Activated CD4-positive, alpha-beta T cell treated with anti-CD3 and anti-CD28 coated beads, Interleukin-2, amount 50 U/mL, for 16 hours (primary cell): ENCODE measurements at places on chromosomes 2 and 18.
A peak's percentile ranks its signal among the peaks of the same experiment; 100 is the strongest.

GRCh38 chr2:180983468-180984242 is 3.2 kb downstream of the UBE2E3 start:
- DNase-seq = peak; percentile 32

DNA sequence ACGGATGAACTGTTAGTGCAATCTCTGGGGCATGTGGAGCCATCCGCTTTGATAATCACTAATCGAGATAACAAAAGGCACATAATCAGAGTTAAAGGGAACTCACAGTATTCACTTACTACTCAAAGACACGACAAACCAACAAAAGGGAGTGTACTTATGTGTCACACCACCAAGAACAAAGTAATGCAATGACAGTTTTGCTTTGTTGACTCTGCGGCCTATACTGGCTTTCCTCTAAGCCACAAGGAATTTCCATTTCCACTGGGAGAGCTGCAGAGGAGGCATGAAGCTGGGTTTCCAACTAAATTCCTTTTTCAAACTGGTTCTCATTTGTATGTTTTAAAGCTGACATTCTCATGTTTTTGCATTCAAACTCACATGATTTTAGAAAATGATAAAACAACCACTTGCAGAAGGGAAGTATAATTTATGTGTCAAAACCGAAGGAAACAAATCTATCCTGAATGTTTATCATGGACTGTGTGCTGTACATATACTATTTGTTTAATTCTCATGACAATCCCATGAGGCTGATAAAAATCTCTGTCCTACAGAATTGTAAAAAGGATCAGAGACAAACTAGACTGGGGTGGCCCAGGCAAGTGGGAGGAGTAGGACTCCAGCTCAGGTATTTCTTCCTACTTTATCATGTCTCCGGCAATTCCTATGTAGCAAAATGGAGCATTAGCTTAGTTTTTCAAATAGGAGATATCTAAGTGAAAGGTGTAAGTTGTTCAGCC is 149.6 kb upstream of the SMAD7 start:
- no peak for DNase-seq

- no peak for DNase-seq
These were observed 149.0 kb downstream of the IKZF2 start for GRCh38 chr2:213002383-213002782.

DNA sequence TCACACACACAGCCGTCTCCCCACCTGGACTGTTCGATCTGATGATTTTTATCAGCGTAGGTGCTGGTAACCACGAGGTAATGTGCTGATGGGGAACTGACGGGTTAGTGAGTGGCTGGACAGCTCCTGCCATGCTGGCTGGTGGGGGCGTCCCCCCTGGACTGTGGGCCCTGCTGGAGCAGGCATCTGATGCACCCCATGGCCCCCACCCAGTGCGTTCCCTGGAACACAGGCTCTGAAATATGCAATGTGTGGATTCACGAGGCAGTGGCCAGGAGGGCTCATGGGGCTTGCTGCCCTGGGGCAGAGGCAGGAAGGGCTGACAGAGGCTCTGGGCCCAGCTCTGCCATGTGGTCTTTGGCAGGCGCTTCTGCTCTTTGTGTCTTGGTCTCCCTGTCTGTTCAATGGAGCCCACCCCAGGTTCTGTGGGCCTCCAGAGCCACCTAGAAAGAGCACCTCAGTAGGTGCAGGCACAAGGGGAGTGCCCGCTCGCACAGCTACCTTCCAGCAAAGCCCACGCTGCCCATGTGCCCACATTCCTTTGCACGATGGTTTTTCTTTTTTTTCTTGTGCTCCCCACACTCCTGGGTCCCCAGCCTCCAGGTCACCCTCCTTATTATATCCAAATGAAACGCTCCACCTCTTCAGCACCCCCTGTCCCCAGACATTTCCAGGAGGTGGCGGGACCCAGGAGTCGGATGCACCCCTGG is 10.3 kb upstream of the PXDN start:
- DNase-seq = no peak

GRCh38 chr2:160635488-160635887 is 141.9 kb upstream of the RBMS1 start:
- no peak for DNase-seq

- peak; percentile 73 for DNase-seq
These were observed 13.8 kb downstream of the FOSL2 start for GRCh38 chr2:28406276-28407096.

GRCh38 chr2:18860179-18860578 is 270.8 kb upstream of the NT5C1B start:
- no peak for DNase-seq

- DNase-seq = no peak
These were observed 62.9 kb downstream of the EIF2AK3 start for GRCh38 chr2:88564402-88564801.

- no peak for DNase-seq
These were observed 20.2 kb downstream of the CHRNA1 start for GRCh38 chr2:174744111-174744510.

- no peak for DNase-seq
These were observed 131.0 kb upstream of the ARL5A start for GRCh38 chr2:151959238-151959637.

- no peak for DNase-seq
These were observed 1.7 kb downstream of the APOB start for GRCh38 chr2:21041943-21042707.

- no peak for DNase-seq
These were observed 230.9 kb upstream of the ZSWIM2 start for GRCh38 chr2:187079901-187080300.

DNA sequence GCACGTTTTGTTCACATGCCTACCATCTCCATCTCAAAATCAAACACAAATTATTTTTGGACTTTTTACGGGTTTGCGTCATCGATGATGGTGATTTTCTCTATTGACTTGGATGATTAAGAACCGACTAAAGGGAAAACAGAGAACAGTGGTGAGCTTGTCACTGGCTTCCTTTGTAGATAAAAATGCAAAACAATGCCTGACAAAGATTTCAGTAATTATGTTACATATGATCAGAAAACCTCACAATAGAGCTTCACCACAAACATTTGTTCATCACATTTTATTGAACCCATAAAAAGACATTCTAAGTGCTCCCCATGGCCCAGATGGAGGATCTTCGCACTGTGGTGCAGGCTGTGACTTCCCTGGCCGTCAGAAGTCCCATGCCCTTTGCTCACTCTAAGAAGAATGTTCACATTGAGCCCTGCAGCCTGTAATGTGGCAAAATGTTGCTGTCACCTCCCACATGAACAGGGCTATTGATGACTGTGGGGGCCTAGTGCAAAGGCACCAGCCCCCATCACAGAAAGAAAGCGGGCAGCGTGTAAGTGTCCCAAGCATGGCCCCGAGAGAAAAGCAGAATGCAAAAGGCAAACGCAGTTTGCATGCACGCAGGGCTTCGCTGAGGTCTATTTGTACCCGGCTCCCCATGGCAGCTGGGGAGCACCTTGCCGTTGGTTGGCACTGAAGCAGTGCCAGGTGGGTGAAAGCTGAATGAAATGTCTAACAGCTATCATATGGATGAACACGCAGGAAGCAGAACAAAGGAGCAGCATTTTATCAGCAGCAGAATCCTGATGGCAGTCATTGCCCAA is 60.6 kb downstream of the BCL2 start:
- no peak for DNase-seq

DNA sequence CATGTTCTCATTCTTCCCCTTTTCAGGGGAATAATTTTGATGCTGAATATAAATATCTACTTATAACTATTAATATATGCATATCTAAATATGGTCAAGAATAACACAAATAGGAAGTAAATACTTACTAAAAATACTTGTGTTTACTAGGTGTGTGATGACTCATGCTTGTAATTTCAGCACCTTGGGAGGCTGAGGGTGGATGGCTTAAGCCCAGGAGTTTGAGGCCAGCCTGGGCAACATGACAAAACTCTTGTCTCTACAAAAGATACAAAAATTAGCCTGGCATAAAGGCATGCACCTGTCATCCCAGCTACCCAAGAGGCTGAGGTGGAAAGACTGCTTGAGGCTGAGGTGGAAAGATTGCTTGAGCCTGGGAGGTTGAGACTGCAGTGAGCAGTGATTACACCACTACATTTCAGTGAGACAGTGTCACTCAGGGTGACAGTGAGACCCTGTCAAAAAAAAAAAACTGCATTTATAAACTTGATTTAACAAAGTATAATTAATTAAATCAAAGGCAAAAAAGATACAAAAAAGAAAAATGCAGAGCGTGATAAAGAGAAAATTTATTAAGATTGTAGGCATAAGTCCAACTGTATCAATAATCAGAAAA is 703.1 kb upstream of the VRK2 start:
- no peak for DNase-seq

DNA sequence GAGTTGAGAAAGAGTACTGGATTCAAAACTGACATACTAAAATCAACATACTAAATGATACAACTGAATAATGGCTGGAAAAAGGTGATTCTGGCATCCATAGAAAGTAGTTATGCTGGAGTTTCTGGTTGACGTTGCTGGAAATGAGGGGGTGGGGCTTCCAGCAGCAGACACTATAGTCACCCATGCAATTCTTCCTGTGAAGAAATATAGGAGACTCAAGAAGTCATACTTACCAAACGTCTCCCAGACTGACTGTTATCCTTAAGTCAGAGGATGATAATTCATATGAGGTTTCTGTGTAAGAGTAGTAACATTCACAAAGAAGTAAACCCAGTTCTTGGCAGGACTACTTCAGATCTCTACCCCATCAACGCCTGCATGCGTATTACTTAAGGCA is 23.6 kb downstream of the DTNB start:
- DNase-seq = no peak

DNA sequence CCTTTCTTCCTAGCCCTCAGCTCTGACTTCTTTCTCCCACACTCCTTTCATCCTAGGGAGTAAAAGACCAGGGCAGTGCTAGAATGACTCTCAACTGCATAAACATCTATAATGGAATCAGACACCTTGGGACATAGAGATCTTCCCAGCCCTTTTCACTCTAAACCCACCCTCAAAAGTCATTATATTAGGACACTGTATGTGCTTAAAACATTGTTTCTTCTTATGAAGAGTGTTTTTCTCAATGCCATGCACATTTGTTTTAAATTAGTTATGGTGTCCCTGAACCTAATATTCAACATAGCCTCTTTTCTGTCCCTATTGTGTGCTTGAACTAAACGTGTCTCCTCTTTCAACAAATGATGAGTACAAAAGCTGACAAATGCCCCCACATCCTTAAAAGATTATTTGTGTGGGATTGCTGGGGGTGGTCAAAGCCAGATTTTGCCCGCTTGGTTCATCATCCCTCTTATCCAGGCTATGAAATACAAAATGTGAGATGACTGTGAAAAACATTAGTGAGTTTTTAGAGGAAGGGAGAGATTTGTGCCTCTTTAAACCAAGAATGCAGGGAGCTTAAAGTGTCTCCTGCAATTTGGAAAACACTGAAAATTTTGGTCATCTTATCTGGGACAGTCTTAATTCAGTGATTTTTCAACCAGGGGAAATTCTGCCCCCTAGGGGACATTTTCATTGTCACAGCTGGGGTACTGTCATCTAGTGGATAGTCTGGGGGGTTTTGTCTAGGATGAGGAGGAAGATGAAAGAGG is 29.0 kb downstream of the SERPINB5 start:
- peak; percentile 33 for DNase-seq

DNA sequence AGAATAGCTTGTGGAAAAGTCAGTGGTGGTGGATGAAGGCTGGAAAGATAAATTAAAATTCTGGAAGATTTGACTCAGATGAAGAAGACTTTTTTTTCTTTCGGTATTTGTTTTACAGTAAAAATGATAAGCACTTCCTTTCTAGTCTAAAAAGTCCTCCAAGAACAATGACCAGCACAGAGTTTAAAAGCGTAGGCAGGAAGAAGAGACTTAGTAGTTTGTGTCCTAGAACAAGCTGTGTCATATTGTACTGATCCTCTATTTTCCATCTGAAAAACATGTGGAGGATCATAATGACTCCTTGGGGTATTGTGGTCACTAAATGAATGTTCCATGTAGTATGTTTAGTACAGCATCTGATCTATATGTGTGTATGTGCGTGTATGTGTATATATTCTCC is 132.4 kb upstream of the FSHR start:
- DNase-seq = no peak

DNA sequence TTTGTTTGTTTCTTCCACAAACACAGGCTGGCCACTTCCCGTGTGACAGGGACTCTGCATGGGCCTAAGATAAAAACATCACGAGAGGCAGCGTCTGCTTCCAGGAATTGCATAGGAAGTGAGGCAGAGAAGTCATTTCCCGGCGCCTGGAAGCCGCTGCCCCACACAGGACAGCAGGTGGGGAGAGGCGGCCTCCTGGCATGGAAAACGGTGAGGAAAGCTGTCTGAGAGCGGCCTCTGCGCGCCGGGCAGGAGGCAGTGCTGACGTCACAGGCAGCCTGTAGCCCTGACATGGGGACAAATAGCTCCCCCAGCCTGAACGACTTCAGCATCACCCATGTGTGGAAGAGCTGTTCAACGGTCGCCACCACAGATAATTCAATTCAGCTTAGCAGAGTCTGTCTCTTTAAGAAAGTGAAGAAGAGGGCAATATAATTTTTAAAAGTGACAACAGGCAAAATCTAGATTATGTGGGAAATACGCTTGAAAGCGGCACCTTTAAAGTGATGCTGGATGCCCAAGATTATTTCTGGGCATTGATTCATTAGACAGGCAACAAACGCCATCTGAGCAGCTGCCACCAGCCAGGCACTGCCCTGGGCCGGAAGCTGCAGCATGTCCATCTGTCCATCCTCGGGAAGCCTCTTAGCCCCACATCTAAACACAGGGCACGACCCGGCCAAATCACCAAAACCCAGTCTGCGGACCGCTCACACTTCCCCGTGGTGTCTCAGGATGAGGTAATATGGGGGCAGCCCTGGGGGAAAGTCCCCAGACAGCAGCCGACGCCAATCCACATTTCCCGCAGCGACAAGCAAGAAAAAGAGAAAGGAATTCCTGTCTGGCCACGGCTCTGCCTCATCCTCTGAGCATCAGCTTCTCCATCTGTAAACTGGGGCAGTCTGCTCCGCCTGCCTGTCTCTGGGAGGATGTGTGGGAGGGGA is 138.9 kb downstream of the PXDN start:
- DNase-seq = no peak

DNA sequence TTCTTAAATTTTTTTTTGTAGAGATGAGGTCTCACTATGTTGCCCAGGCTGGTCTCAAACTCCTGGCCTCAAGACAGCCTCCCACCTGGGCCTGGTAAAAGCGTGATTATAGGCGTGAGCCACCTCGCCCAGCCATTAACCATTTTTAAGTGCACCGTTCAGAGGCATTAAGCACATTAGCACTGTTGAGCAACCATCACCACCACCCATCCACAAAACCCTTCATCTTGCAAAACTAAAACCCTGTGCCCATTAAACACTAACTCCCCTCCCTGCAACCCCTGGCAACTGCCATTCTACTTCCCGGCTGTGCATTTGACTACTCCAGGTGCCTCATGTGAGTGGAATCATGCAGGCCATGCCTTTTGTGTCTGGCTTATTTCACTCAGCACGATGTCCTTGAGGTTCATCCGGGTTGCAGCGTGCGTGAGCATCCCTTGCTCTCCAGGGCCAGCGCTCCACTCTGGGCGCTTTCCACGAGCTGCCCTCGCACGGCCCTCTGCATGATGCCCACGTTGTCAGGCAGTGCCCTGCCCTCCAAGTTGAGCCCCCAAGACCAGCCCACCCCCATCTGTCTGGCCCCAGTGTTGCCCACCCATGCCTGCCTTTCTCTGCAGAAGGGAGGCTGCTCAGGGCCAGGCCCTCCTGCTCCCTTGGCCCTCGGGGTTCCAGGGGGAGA is 63.0 kb upstream of the GLI2 start:
- DNase-seq = no peak

GRCh38 chr2:167858086-167858485 is 389.3 kb downstream of the STK39 start:
- DNase-seq = peak; percentile 57
